Thoracic aorta (tissue), 2 donors: ENCODE measurements at places on chromosomes 6 and 20. TPM values are rescaled to one million over a fixed set of nuclear protein-coding genes. Genes with fewer than 3 reads are reported as not detected.

Gene HLA-C
- total RNA-seq, result 321 TPM

Gene JARID2
- total RNA-seq, result 8.3 TPM

Gene GNAS-AS1
- total RNA-seq, result 0.21 TPM

Gene COL19A1
- not detected for total RNA-seq

Gene BPI
- 0.35 TPM for total RNA-seq

DNA sequence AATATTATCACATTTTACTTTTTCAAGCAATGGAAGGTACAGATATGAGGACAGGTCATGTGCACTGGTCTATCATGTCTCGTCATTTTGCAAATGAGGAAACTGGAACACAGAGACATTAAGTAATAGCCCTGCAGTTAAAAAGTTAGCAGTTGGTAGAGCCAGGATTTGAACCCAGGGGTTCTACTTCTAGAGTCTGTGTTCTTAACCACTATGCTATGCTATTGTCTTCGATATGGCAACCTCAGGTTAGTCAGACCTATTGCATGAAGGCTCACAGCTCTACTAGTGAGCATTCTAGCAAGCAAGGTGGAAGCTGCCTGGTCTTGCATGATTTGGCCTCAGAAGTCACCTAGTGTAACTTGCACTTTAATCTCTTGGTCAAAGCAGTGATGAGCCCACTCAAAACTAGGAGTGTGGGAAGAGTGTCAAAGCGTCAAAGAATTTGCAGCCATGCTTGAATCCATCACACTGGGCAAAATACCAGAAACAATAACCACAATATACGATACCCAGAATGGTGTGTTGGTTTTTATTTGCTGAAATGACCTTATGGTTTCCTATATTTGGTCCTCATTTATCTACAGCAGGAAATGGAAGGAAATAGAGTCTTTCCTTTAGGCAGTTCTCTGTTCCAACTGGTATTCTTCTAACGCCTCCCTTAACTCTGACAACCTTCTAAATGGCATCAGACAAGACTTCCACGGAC, 20.4 kb upstream of the BMP2 start:
- H3K36me3 ChIP-seq, result no peaks in the 10 kb centered on the region
- no peaks in the 10 kb centered on the region for H3K4me1 ChIP-seq
- no peak overlapping the region for H3K4me3 ChIP-seq
- DNase-seq, result no peak
- H3K27ac ChIP-seq, result no peak overlapping the region

DNA sequence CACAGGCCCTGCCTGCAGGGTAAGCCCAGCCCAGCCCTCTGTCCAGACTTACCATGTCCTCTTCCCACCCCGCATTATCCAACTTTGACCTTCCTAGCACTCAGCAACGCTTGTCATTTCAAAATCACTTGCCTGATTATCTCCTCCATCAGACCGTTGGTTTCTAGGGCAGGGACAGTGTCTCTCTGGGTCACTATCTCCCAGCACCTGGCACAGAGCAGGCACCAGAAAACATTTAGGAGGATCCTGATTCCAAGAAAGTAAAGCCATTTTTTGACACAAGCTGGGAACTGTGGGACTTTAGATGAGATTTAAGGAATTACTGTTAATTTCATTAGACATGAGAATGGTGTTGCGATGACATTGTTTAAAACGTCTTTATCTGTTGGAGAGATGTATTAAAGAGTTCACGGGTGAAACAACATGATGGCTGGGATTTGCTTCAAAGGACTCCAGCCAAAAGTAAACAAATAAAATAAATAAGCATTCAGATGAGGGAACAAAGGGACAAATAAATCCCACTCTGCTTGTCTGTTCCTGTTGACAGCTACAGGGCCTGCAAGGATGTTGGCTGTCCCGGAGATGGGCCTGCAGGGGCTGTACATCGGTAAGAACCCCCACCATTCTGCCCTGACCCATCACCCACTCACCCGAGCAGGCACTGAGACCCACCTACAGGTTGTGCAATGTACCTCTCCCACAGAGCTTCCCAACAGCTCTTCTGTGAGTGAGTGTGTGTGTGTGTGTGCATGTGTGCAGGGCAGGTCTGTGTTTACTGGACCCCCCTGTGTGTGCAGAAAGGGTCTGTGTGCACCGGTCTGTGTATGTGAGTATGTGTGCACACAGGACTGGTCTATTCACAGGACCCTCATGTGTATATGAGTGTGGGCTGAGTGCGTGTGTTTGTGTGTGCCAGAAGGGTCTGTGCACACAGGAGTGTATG, 5.9 kb downstream of the HSPA12B start:
- DNase-seq, result no peak
- no peak overlapping the region for H3K4me3 ChIP-seq
- H3K27me3 ChIP-seq, result no peaks in the 10 kb centered on the region
- no peaks in the 10 kb centered on the region for H3K4me1 ChIP-seq

DNA sequence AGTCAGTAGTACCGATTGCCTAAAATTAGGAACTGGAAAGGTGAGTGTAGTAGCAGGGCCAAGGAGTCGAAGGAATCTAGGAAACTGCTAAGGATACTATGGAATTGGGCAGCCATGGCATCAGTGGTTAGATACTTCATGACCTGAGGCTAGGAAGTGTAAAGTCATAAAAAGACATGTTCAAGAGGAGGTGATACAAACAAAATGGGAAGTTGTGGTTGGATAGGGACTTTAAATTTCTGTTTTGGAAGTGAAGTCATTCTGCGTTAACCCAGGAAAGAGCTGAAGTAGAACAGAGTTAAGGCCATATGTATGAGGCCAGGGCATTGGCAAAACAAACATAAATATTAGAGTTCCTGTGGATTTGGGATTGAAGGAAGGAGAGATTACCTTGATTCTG, 88.6 kb upstream of the TMEM181 start:
- H3K27ac ChIP-seq, result no peak overlapping the region
- no peaks in the 10 kb centered on the region for H3K36me3 ChIP-seq
- no peaks in the 10 kb centered on the region for H3K4me1 ChIP-seq
- no peak overlapping the region for H3K4me3 ChIP-seq

- no peaks in the 10 kb centered on the region for H3K36me3 ChIP-seq
- H3K27ac ChIP-seq, result no peak overlapping the region
- no peaks in the 10 kb centered on the region for H3K4me1 ChIP-seq
- H3K4me3 ChIP-seq, result no peak overlapping the region
- no peak for DNase-seq
These were observed 164.9 kb downstream of the SCML4 start for GRCh38 chr6:107658920-107659865.

GRCh38 chr6:37481711-37482605, 17.7 kb downstream of the CCDC167 start:
- H3K4me1 ChIP-seq, result no peaks in the 10 kb centered on the region
- H3K36me3 ChIP-seq, result peaks cover 43% of the 10 kb centered on the region
- no peak overlapping the region for H3K27ac ChIP-seq
- no peak overlapping the region for H3K4me3 ChIP-seq

GRCh38 chr6:2883673-2884072, 19.4 kb downstream of the SERPINB9 start:
- no peaks in the 10 kb centered on the region for H3K36me3 ChIP-seq
- no peak for DNase-seq
- no peaks in the 10 kb centered on the region for H3K4me1 ChIP-seq
- no peak overlapping the region for H3K4me3 ChIP-seq
- no peak overlapping the region for H3K27ac ChIP-seq
- H3K27me3 ChIP-seq, result no peaks in the 10 kb centered on the region

DNA sequence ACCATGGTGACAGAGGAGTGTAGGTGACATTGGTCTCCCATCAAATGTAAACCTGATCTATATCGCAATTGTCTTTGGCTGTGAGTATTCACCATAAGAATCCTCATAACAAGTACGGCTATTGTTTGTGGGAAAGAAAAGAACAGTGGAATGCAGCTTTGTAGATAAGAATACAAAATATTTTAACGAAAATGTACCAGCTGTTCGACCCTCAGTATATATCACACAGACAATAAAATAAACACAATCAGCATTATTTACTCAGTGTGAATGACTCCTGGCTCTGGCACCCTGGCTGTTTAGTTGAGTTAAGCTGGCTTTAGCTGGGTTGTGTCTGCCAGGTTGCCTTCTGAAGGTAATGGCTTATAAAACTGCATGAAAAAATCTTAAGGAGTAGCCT, 43.4 kb downstream of the SNRNP48 start:
- H3K27me3 ChIP-seq, result no peaks in the 10 kb centered on the region
- H3K27ac ChIP-seq, result no peak overlapping the region
- no peaks in the 10 kb centered on the region for H3K4me1 ChIP-seq
- no peak overlapping the region for H3K4me3 ChIP-seq
- DNase-seq, result no peak

DNA sequence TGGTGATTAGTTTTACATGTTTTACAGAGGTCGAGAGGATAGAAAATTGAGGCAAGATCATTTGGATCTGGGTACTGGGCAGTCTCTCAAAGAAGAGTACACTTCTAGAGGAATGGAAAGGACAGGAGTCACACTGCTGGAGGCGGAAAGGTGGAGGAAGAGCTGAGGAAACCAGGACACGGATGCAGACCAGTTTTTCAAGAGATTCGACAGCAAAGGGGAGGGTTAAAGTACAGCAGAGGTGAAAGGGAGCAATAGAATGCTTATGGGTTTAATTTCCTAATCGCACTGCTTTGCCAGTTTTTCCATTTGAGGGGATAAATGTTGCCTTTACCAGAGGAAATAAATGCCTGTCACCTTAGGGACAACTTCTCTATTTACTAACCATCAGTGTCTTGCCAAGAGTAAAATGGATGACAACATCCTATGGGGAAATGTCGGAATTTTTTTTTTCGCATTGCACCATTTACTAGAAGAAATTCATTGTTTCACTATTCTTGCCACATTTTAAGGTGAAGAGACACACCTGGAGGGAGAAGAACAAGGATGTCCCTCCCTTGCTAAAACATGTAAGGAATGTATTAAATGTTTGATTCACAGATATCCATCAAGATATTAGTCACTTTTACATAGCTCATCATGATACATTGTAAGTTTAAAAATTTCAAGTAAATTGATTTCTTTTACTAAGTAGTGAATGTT, 226.6 kb downstream of the COL12A1 start:
- no peak overlapping the region for H3K27ac ChIP-seq
- no peak overlapping the region for H3K4me3 ChIP-seq
- H3K4me1 ChIP-seq, result no peaks in the 10 kb centered on the region
- H3K36me3 ChIP-seq, result no peaks in the 10 kb centered on the region
- H3K27me3 ChIP-seq, result no peaks in the 10 kb centered on the region

DNA sequence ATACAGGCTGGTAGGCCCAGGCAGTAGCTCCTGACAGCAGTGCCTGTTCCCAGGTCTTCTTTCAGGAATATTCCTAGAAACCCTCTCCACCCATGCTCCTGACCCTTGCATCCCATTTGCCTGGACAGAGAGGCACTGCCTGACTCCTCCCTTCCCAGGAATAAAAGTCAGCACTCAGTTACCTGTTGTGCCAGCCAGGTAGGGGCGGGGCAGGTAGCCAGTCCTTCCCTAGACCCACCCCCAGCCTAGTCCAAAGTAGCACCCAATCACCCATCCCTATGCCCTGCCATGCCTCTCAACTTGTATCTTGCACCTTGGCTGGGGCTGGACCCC, 129.9 kb downstream of the MRPL14 start:
- peaks cover 39% of the 10 kb centered on the region for H3K4me1 ChIP-seq
- no peaks in the 10 kb centered on the region for H3K27me3 ChIP-seq
- no peak overlapping the region for H3K27ac ChIP-seq
- no peaks in the 10 kb centered on the region for H3K36me3 ChIP-seq
- no peak overlapping the region for H3K4me3 ChIP-seq

- DNase-seq, result no peak
- H3K27me3 ChIP-seq, result no peaks in the 10 kb centered on the region
- H3K4me1 ChIP-seq, result peaks cover 6% of the 10 kb centered on the region
- no peak overlapping the region for H3K27ac ChIP-seq
- no peak overlapping the region for H3K4me3 ChIP-seq
These were observed 193.8 kb downstream of the PLCB4 start for GRCh38 chr20:9262653-9263194.

DNA sequence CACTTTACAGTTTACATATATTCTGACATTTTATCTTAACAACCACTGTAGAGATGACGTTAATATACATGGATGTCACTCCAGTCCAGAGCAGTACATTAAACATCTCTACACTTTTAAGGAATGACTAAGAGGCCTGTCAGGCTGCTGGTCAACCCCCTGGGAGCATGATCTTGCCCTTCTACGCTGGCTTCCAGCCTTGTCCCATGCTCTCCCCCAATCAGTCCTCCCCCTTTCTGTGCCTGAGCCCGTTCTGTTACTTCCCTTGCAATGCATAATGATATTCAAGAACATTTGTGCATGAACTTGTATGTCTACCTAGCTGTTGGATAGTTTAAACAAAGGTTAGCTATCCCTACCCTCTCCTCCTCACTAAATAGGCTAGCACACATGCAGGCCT, 40.5 kb upstream of the PLCB4 start:
- no peak overlapping the region for H3K27ac ChIP-seq
- DNase-seq, result no peak
- no peaks in the 10 kb centered on the region for H3K36me3 ChIP-seq

DNA sequence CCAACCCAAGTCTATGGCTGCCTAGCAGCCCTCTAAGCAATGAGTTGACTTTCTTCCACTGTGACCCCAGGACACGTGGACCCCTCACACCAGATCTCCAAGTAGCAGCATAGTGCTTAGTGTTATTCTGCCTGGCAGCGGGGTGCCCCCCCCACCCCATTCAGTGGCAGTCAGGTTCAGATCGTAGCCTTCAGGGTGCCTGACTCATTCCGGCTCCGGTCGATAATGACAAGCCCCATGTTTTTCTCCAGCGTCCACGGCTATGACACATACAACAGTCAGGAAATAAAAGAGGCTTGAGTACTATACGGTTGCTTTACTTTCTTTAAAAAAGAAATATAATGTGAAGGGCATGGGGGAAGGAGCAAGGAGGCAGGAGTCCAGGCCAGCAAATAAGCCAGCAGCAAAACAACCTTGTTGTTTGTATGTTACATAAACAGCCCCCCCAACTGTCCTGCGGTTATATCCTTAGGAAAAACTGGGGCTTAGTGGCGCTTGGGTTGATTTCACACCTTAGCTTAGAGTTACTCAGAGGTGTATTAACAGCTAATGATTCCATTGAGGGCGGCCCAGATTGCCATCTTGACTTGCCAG, 23.1 kb downstream of the GNAS start:
- H3K27me3 ChIP-seq, result no peaks in the 10 kb centered on the region
- no peak overlapping the region for H3K27ac ChIP-seq
- DNase-seq, result no peak
- H3K4me3 ChIP-seq, result no peak overlapping the region

DNA sequence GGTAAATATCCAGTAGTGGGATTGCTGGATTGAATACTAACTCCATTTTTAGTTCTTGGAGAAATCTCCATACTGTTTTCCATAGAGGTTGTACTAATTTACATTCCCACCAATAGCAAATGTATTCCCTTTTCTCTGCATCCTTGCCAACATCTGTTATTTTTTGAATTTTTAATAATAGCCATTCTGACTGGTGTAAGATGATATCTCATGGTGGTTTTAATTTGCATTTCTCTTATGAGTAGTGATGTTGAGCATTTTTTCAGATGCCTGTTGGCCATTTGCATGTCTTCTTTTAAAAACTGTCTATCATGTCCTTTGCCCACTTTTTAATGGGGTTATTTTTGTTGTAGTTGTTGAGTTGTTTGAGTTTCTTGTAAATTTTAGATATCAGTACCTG, 253.2 kb downstream of the HAO1 start:
- no peaks in the 10 kb centered on the region for H3K27me3 ChIP-seq
- no peak overlapping the region for H3K27ac ChIP-seq
- no peaks in the 10 kb centered on the region for H3K4me1 ChIP-seq
- no peak for DNase-seq

GRCh38 chr6:26351544-26351953, 13.4 kb upstream of the BTN3A2 start:
- no peaks in the 10 kb centered on the region for H3K27me3 ChIP-seq
- no peaks in the 10 kb centered on the region for H3K4me1 ChIP-seq
- no peak for DNase-seq
- no peak overlapping the region for H3K4me3 ChIP-seq
- H3K36me3 ChIP-seq, result no peaks in the 10 kb centered on the region
